ENCODE measurements at places on chromosomes 7 and 10. TPM values are rescaled to one million over a fixed set of nuclear protein-coding genes. Genes with fewer than 3 reads are reported as not detected.

DNA sequence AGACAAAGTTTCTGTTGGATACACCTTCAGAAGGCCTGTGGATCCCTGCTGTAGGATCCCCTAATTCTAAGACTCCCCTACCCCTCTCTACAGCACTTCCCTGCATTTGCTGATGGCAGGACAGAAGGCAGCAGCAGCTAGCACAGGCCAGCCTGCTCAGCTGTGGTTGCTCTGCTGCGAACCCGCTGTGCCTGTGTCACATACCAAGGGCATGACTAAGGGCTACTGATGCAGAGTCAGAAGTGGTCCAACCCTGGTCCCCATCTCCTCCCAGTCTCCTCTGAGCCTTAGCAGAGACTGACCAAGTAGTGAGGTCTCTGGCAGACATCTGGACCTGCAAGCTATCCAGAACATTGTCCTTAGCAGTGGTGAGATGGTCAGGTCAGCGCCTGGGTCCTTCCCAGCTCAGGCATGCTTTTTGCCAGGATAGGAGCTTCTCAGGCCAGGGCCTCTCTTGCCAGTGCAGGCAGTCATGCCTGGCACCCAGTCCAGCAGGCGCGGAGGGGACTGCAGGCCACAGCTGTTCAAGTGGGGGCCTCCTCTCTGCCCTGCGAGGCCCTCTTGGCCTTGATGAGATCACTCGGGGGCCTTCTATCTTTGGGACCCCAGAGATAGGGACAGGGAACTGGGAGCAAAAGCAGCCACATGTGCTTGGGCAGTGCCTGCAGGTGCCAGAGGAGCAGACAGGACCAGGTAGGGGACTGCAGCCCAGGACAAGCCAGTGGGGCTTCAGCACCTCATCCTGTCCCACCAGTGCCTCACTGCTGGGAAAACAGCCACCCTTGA is 146.4 kb downstream of the ZNF248 start:
- no peak overlapping the region for H3K27ac ChIP-seq
- DNase-seq: no peak
- H3K36me3 ChIP-seq: no peaks in the 10 kb centered on the region
- no peak overlapping the region for H3K4me3 ChIP-seq
- H3K4me1 ChIP-seq: no peaks in the 10 kb centered on the region

Gene SPDYE9
- total RNA-seq: not detected

GRCh38 chr7:128407233-128407589 is 2.6 kb downstream of the IMPDH1 start:
- peaks cover 62% of the 10 kb centered on the region for H3K4me1 ChIP-seq
- no peak overlapping the region for H3K27ac ChIP-seq
- H3K27me3 ChIP-seq: 0 out of 2 replicates have a peak, but pooled peaks cover 2% of the 10 kb centered on the region
- no peak overlapping the region for H3K4me3 ChIP-seq
- DNase-seq: no peak

DNA sequence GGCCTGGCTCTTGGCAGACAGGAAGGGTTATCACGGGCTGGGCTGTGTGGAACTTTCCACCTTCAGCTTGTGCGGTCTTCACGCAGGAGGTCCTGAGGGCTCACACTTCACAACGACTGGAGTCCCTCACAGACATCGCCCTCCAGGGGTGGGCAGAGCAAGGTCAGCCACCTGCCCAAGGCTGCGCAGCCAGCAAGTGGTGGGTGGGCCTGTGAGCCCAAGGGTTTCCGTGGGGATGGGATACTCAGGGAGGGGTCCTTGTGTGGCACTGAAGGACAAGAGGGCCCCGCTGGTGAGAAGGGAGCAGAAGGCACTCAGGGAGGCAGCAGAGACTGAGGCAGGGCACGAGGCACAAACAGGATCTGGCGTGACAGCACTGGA is 22.0 kb downstream of the PDIA4 start:
- no peak overlapping the region for H3K27ac ChIP-seq
- H3K4me1 ChIP-seq: peaks cover 6% of the 10 kb centered on the region
- no peak overlapping the region for H3K4me3 ChIP-seq
- H3K36me3 ChIP-seq: peaks cover 85% of the 10 kb centered on the region

Gene MSS51
- total RNA-seq: 0.18 TPM

- no peak for DNase-seq
- H3K4me3 ChIP-seq: no peak overlapping the region
- no peak overlapping the region for H3K27ac ChIP-seq
- peaks cover 49% of the 10 kb centered on the region for H3K4me1 ChIP-seq
Observed at GRCh38 chr7:75967055-75967454, 27.3 kb downstream of the TMEM120A start.

Gene AP1S1
- 77.9 TPM for total RNA-seq

Gene SPDYE6
- not detected for total RNA-seq

GRCh38 chr7:34838329-34838728 is 180.3 kb downstream of the NPSR1 start:
- H3K36me3 ChIP-seq: no peaks in the 10 kb centered on the region
- DNase-seq: no peak
- peaks cover 11% of the 10 kb centered on the region for H3K4me1 ChIP-seq
- no peak overlapping the region for H3K4me3 ChIP-seq

- no peaks in the 10 kb centered on the region for H3K27me3 ChIP-seq
- H3K4me3 ChIP-seq: no peak overlapping the region
- no peaks in the 10 kb centered on the region for H3K4me1 ChIP-seq
Observed at GRCh38 chr7:105457619-105458225, 64.3 kb downstream of the PUS7 start.

All from HepG2 (cell line).